Upper lobe of left lung (tissue), 6 donors: ENCODE measurements at places on chromosomes 5 and 9.

GRCh38 chr9:107807183-107807582 lies 317.6 kb upstream of the KLF4 start:
- H3K36me3 ChIP-seq = no peaks in the 10 kb centered on the region
- H3K4me1 ChIP-seq = no peaks in the 10 kb centered on the region
- no peak for DNase-seq

- H3K4me1 ChIP-seq = no peaks in the 10 kb centered on the region
- H3K27me3 ChIP-seq = no peaks in the 10 kb centered on the region
- no peaks in the 10 kb centered on the region for H3K36me3 ChIP-seq
- H3K27ac ChIP-seq = no peak overlapping the region
Measured at GRCh38 chr9:92155221-92155620, 40.0 kb upstream of the SPTLC1 start.

GRCh38 chr5:41707853-41708603 lies 162.2 kb downstream of the OXCT1 start:
- no peaks in the 10 kb centered on the region for H3K36me3 ChIP-seq
- DNase-seq = no peak
- H3K4me3 ChIP-seq = no peak overlapping the region
- H3K27me3 ChIP-seq = no peaks in the 10 kb centered on the region

- no peaks in the 10 kb centered on the region for H3K27me3 ChIP-seq
- no peak for DNase-seq
- H3K36me3 ChIP-seq = no peaks in the 10 kb centered on the region
- no peaks in the 10 kb centered on the region for H3K4me1 ChIP-seq
Measured at GRCh38 chr9:119282476-119283077, 86.7 kb downstream of the BRINP1 start.

DNA sequence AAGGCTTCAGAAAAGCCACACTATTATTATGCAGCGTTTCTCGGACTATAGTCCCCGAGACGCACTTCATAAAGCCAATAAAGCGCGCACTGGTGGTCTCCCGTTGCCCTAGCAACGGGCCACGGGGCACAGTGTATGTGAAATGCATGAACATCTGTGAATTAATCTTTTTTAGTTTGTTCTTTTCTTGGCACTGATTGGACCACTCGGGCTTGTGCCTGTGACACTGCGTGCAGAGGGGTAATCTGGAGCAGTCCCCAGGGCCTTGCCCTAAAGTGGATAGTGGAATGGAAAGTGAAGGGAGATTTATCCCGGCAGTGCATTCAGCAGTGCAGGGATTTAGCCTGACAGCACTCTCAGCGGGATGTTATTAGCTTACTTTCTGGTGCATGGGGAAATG lies 92.1 kb downstream of the TLE4 start:
- no peaks in the 10 kb centered on the region for H3K36me3 ChIP-seq
- no peak overlapping the region for H3K27ac ChIP-seq
- H3K27me3 ChIP-seq = no peaks in the 10 kb centered on the region
- peaks cover 9% of the 10 kb centered on the region for H3K4me1 ChIP-seq
- H3K4me3 ChIP-seq = no peak overlapping the region
